SJCRH30 (cell line): ENCODE measurements at places on chromosomes 13 and 19. TPM values are rescaled to one million over a fixed set of nuclear protein-coding genes. Genes with fewer than 3 reads are reported as not detected.

COL4A2 gene
- total RNA-seq = 251 and 258 TPM in 2 replicates

RNF113B gene
- not detected in 2 replicates for total RNA-seq

RNF17 gene
- not detected in 2 replicates for total RNA-seq

AMER2 gene
- total RNA-seq = not detected in 2 replicates

CHERP gene
- 21.1 and 23.0 TPM in 2 replicates for total RNA-seq

KIR2DL3 gene
- not detected in 2 replicates for total RNA-seq

OR2Z1 gene
- not detected in 2 replicates for total RNA-seq

CLEC11A gene
- 2.0 and 3.0 TPM in 2 replicates for total RNA-seq

LPAR6 gene
- 0.76 and 1.5 TPM in 2 replicates for total RNA-seq

ATXN8OS gene
- not detected in 2 replicates for total RNA-seq

FPR1 gene
- total RNA-seq = not detected in 2 replicates

PDX1 gene
- total RNA-seq = not detected in 2 replicates

FREM2 gene
- total RNA-seq = 4.3 and 4.7 TPM in 2 replicates

PCSK4 gene
- total RNA-seq = 0.58 and 1.1 TPM in 2 replicates

NALCN gene
- total RNA-seq = 0.26 and 0.68 TPM in 2 replicates

MTRF1 gene
- total RNA-seq = 22.5 and 22.6 TPM in 2 replicates

ZNF350 gene
- total RNA-seq = 6.1 and 7.3 TPM in 2 replicates

PGLYRP2 gene
- total RNA-seq = not detected in 2 replicates

ZNF225 gene
- 5.1 and 6.3 TPM in 2 replicates for total RNA-seq

PRKCG gene
- 0.06 TPM in 1 of 2 replicates, not detected in the other for total RNA-seq

TNFSF9 gene
- not detected in 2 replicates for total RNA-seq
